NCI-H226 (cell line): ENCODE measurements at places on chromosomes 16 and 17.

GRCh38 chr17:77274096-77274845, 133.5 kb downstream of the SEC14L1 start:
- DNase-seq = no peak

GRCh38 chr17:77828749-77829539, 129.6 kb upstream of the TNRC6C start:
- DNase-seq = no peak

- no peak for DNase-seq
These were observed 43.5 kb upstream of the MNT start for GRCh38 chr17:2444382-2444781.

- no peak for DNase-seq
These were observed 1.3 kb upstream of the RAB40C start for GRCh38 chr16:588639-588888.

- no peak for DNase-seq
These were observed 11.7 kb downstream of the GPRC5B start for GRCh38 chr16:19872935-19873334.

DNA sequence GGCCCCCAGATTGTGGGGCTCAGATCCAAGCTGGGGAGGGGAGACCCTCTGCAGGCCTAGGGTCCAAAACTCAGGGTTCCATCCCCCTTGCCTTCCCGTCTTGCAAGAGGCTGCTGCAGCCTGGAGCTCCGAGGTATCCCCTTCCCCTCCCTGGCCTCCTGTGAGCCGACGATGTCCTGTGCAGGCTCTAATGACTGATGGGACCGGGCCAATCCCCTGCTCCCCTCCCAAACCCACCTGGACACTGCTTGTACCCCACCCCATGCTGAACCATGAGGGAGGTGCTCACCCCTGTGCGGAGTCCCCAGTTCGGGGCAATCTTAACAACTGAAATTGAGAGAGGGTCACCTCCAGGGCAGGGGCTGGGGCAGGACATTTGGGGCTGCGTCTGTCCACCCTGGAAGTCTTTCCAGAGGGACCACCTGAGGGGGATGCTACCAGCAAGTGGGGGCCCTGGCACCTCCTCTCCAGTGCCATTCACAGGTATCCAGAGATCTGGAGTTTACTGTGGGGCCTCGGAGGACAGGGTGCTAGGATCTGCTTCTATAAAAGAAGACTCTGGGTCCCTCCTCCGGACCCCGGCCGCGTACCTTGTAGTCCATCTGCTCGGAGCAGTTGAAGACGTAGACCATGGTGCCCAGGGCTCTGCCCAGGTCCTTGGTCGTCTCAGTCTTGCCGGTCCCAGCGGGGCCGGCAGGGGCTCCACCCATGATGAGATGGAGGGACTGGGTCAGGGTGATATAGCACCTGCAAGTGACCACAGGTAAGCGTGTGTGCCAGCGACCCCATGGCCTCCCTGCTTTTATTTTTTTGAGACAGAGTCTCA, 77.3 kb downstream of the DNAH17 start:
- DNase-seq = no peak

- no peak for DNase-seq
These were observed 279.6 kb downstream of the HS3ST3B1 start for GRCh38 chr17:14580499-14580898.

- DNase-seq = no peak
These were observed 3.2 kb upstream of the NLK start for GRCh38 chr17:28039251-28039650.

DNA sequence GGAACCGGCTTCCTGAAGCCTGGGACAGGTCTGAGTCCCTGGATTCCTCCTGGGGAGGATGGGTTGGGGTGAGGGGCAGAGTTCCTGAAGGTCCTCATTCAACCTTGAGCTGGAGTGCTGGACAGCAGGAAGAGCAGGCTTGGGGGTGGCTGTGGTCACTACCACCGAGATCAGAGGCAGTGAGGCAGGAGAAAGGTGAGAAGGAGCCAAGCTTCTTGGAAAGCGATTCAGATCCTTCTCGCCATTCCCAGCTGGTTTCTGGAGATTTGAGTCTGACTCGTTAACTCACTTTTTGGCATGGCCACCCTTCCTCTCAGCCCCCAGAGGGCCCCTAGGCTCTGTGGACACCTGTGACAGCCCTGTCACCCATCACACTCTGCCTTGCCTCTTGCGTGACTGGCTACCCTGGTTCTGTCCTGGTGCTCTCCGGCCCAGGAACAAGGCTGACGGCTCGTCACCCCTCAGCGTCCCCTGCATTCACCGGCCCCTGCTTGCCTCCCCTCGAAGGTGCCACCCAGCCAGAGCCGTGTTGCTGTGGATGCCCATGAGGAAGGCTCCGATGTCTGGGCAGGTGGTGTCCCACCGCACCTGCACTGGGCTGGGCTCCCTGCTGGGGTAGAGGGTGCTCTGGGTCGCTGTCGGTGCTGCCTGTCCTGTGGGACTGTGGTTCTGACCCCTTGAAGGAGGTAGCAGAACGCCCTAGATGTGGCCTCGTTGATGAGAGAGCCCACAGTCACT, 9.7 kb upstream of the TIMP2 start:
- peak; percentile 45 for DNase-seq

- DNase-seq = no peak
These were observed 151.7 kb downstream of the PRKCB start for GRCh38 chr16:23987443-23987842.

DNA sequence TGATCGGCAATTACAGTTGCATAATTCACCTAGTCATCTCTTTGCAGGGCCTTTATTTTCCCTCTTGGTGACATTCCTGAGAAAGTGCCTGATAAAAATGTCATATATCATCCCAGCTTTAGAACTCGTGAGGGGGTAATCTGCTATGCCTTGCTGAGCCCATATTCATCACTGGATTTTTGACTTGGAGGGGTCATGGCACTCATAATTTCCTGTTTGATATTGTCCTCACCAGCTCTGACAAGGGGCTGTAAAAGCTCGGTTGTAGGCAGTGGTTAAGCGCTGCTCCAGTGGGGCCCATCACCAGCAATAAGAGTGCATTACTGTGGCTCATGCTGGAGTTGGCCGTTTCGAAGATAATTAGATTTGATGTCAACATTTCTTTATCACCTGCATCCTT, 227.3 kb downstream of the IRX3 start:
- no peak for DNase-seq

GRCh38 chr17:44905006-44906000, 6.1 kb upstream of the EFTUD2 start:
- DNase-seq = no peak

GRCh38 chr17:40950176-40950575, 12.7 kb upstream of the KRT23 start:
- DNase-seq = no peak

DNA sequence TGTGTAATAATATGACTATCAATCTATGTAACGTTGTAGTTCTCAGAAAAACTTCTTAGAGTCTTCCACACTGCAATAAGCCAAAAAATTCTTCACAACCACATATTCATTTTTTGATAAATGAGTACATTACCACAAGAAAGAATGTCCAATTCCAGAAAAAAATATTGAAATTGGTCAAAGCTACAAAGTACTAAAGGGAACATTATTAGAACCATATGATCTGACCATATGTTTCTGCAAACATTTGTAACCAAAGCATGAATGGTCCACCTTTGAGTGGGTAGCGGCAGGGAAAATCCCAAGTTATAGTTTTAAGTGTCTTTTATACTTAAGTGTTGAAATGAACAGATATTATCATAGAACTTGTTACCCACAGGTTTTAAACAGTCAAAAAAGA, 71.7 kb upstream of the NACA2 start:
- no peak for DNase-seq

GRCh38 chr17:19978209-19978802, 678 bp upstream of the AKAP10 start:
- no peak for DNase-seq

GRCh38 chr17:60381958-60382357, 10.0 kb downstream of the USP32 start:
- no peak for DNase-seq

- DNase-seq = no peak
These were observed 8.9 kb downstream of the ANKRD11 start for GRCh38 chr16:89481356-89481955.

- DNase-seq = no peak
These were observed 40.9 kb downstream of the USP10 start for GRCh38 chr16:84740596-84741116.

DNA sequence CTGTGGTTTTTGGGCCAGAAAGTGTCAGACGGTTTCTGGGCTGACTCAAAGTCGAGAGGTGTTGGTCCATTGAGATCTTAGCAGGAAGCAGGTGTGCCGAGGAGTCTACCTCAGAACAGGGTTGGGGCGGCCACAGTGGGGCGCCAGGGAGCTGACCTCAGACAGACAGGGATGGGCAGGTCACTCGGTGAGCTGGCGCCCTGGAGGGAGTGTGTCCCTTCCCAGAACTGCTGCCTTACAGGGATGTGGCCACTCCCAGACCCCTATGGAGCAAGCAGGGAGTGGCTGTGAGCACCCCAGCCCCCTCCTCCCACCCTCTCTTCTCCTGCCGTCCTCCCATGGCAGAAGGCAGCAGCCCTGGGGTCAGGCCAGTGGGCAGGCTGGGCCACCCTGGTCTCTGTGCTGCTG, 14.0 kb upstream of the DPEP1 start:
- peak; percentile 42 for DNase-seq

DNA sequence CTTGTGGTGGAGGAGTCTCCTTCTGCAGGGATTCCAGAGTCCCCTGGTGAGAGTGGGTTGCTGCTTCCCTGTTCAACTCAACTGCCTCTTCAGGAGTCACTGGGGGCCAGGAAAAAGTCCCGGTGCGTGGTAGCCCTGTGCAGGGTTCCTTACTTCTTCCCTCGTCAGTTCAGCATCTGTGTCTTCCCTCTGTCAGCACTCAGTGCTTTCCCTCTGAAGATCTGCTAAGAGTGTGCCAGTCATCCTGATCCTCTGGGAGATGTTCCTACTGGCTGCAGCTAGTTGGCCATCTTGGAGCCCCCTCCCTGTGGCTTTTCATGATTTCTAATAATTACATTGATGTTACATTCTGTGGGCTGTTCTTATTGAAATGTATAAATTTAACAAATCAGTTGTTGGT, 36.5 kb downstream of the NF1 start:
- DNase-seq = no peak

DNA sequence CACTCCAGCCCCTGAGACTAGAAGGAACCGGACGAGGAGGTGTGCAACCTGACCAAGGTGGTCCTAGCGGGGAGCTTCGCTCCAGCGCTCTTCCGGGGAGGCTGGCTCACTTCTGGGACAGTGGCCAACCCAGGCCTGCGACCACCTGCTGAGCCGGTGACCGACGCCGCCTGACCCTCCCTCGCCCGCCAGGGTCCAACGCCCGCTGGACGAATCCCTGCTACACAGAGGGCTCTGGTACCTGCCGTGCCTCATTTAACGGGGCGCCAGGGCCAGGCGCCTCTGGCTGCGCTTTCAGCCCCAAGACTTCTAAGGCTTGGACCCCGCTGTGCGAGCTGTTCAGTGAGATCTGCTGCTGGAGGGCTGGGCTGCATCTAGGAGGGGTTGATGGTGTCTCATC, 99.5 kb upstream of the KCNJ18 start:
- DNase-seq = no peak

DNA sequence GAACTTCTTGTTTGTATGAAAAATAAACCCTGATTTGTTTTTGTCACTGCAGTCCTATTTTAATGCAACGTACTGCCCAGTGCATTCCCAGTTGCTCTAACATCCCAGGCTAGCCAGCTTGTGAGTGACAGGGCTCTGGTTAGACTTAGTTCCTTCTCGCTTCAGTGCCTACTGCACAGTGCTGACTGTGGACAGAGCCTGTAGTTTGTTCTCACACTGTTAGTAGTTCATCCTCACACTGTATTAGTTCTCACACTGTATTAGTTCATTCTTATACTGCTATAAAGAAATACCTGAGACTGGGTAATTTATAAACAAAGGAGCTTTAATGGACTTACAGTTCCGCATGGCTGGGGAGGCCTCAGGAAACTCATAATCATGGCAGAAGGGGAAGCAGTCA, 116.6 kb upstream of the SALL1 start:
- DNase-seq = no peak

DNA sequence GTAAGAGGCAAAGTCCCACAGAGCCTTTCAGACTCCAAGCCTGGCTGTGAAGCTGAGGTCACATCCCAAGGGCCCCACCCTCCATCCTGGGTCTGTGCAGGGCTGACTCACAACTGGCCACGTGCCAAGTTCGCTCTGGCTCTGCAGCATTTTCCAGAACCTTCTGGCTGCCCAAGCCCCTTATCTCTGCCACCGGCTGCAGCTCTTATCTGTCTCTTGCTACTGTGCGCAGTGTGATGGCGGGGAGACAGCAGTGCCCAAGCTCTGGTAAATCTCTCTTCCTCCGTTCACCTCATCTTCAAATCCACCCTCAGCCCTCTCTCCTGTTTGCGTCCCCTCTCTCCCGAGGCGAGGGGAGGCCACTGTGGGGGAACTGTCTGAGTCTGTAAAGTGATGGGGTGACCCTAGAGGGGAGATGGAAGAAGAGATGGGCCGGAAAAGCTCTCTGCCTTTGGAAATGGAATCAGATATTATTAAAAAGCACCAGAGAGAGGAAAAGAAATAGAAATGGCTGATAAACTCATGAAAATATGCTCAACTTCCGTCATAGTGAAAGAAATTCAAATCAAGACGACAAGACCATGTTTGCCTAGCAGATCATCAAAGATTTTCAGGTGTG, 162.7 kb upstream of the CDC42EP4 start:
- peak; percentile 48 for DNase-seq

DNA sequence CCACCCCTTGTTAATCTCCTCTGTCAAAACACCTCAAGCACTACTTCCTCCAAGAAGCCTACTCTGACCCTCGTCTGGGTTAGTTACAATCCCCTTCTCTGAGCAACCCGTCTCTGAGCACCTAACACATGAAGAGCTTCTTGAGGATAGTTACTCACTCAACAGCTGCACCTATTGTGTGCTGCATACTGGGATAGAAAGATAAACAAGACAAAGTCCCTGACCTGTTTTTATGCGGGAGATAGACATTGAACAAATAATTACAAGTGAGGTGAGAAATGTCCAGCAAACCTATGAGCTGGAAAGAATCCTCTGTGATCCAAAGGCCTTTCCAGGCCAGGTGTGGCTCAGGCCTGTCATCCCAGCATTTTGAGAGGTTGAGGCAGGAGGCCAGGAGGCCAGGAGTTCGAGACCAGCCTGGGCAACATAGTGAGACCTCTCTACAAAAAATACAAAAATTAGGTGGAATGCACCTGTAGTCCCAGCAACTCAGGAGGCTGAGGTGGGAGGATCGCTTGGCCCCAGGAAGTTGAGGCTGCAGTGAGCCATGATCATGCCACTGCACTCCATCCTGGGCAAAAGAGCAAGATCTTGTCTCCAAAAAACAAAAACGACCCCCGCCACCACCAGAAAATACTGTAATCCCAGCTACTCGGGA, 5.5 kb upstream of the ZNF771 start:
- DNase-seq = no peak

- DNase-seq = peak; percentile 89
These were observed 19.3 kb upstream of the KRT19 start for GRCh38 chr17:41547378-41547841.
